ENCODE measurements at places on chromosomes 3 and 15. TPM values are rescaled to one million over a fixed set of nuclear protein-coding genes. Genes with fewer than 3 reads are reported as not detected.

DNA sequence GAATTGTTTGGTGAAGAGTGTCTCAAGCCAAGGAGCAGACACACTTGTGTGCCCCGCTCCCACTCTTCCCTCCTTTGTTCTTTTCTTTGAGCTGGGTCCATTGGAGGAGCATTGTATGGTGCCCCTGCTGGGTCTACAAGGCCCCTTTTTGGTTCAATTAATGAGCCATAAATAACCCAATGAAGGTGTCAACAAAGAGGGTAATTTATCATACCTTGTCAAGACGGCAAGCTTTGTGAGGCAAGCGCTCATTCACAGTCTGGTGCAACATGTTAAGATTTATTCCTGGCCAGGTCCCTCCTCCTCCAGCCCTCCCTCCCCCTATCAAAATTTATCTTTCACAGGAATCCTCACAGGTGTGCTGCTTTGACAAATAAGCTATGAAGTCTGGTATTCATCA, 300.1 kb downstream of the RORA start:
- DNase-seq: no peak

DNA sequence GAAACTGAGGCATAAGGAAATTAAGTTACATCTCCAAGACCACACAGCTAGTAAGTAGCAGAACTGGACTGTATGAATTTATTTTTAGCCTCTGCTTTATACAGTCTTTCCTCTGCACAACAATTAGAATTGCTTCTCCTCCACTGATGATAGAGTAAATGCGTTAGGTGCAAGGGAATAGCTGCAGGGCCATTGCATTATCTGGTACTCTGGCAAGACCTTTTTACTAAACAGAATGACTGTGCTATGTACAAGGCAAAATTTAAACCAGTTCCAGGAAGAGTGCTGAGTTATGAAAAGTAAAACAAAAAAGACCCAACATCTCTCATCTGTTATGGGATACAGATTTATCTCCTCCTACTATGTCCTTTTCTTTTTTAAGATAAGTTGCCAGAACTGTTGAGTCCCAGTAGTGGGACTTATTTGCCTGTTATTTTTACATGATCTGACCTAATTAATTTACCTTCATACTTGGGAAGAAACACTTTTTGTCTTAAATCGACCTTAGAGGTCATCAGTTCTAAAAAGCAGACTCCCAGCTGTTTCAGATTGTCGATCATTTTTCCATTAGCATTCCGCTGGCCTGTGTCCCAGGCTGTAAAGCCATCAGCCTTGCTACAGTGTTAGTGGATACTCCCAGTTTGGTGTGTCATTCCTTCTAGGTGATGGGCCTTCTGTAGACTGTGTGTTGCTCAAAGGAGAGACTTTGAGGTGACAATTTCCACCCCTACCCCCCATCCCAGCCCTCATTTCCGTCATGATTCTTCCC, 147.5 kb upstream of the NUDT16 start:
- DNase-seq: no peak

- DNase-seq: no peak
Observed at GRCh38 chr3:4835616-4836043, 143.6 kb upstream of the BHLHE40 start.

GRCh38 chr15:47794252-47794914, 77.1 kb downstream of the SEMA6D start:
- no peak for DNase-seq

GOLGA8S gene
- 0.21 TPM for total RNA-seq

TERC gene
- 108 TPM for total RNA-seq

GRCh38 chr3:72319194-72320094, 528.8 kb downstream of the SHQ1 start:
- DNase-seq: no peak

DPPA2 gene
- not detected for total RNA-seq

ATG7 gene
- 63.2 TPM for total RNA-seq

FBXL2 gene
- total RNA-seq: 15.1 TPM

GRCh38 chr3:30539206-30539605, 67.2 kb upstream of the TGFBR2 start:
- DNase-seq: no peak

KLF15 gene
- total RNA-seq: 1.6 TPM

- no peak for DNase-seq
Observed at GRCh38 chr15:48720646-48721045, 75.1 kb upstream of the FBN1 start.

DNA sequence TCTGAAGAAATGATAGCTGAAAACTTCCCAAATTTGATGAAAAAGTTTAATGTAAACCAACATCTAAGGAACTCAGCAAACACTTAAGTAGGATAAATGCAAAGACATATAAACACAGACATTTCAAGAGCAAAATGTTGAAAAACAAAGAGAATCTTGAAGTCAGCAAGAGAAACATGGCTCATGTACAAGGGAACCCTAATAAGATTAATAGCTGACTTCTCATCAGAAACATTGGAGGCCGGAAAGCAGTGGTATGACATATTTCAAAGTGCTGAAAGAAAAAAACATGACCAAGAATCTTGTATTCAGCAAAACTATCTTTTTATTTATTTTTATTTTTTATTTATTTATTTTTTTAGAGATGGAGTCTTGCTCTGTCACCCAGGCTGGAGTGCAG, 10.6 kb upstream of the PRKCI start:
- DNase-seq: no peak

GRCh38 chr15:57323806-57324589, 52.3 kb upstream of the CGNL1 start:
- no peak for DNase-seq

EFCAB12 gene
- total RNA-seq: not detected

GRCh38 chr3:178275793-178276192, 260.4 kb upstream of the KCNMB2 start:
- no peak for DNase-seq

DNA sequence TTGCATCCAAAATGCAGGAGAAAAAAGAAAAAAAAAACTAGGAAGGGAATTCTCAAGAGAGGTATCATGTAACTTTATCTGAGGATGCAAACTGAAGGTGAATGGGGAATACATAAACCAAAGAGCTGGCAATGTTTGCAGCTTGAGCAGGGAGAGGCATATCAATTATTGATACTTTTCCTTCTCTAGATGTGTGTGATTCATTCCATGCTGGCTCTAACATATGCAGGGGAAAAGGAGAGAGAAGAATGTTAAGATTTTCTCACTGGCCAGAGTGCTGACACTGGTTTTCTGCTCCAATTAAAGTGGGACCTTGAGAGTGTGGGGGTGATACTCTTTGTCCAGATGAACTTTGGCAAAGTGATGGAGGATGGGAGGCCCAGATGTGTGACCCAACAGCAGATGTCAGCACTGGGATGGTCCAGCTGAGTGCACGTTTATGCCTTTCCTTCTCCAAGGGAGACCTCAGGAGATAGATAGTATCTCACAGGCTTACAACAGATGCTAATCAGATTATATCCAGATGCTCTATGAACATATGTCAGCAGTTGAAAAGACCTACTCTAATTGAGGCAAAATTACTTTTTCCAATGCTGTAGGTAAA, 50.0 kb upstream of the PSMD6 start:
- DNase-seq: no peak

LTF gene
- total RNA-seq: 3.3 TPM

DNA sequence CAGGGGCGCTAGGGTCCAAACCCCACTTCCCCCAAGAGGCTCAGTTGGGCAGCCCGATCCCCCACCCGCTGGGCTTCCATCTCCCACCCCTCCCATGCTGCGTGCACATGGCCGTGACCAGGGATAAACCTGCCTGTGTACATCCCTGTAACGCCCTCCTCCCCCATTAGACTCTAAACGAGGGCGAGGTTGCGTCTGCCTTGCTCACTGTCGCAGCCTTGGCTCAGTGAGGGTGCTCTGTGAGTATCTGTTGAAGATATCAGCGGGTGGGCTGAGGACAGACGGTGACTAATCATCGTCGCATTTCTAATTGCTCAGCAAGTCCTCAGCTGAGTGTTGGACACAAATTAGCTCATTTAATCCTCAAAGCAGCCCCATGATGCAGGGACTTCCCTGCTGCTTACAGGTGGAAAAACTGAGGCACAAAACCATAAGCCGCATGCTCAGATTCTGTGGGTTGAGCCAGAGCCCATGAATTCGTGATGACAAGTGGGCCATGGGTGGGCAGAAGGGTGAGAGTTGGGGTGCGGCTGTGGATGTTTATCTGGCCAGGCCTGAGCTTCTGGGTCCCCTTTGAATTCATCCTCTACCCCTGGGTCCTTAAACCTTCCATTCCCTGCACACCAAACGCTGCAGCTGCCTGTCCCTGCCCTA, 26.0 kb downstream of the FBLN2 start:
- no peak for DNase-seq

- no peak for DNase-seq
Observed at GRCh38 chr15:75779504-75779903, 63.7 kb upstream of the UBE2Q2 start.

DNA sequence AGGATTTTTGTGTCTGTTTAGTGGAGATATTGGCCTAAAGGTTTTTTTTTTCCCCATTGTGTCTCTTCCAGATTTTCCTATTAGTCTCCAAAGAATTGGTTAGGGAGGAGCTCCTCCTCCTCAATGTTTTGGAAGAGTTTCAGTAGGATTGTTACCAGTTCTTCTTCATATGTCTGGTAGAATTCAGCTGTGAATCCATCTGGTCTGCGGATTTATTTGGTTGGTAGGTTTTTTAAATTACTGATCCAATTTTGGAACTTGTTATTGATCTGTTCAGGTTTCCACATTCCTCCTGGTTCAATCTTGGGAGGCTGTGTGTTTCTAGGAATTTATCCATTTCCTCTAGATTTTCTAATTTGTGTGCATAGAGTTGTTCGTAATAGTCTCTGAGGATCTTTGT, 222.2 kb downstream of the CLSTN2 start:
- DNase-seq: no peak

DNA sequence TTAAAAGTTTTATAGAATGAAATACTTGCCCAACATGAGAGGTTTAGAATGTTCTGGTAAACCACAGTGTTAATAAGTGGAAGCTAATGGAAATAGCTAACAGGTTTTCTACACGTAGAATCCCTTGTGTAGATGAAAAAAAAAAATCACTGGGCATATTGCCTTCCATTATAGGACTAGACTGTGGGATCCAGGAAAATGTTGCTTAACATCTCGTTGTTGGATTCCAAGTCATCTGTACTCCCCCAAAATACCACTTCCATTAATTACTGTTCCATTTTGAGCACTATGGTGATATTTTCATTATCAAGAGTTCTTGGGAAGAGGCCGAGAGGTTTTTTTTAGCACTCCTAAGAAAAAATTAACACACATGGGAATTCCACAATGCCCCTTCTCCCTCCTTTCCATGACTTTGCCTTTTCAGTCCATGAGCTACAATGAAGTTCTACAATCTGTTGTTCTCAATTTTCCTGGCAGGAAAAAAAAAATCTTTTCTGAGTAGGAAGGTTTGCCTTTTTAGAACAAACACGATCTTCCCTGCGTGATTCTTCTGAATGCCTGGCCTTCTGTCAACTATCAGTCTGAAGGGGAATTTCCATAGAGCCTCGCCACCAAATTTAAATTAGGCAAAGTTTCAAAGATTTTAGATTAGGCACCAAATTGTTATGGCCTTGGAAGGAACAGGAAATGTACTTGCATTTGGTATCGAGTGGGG, 74.4 kb upstream of the CTDSPL start:
- no peak for DNase-seq

GRCh38 chr15:63595065-63595464, 2.1 kb upstream of the FBXL22 start:
- DNase-seq: no peak

Data from urinary bladder (tissue), 4 donors.